ENCODE measurements at places on chromosomes 5 and 9.

DNA sequence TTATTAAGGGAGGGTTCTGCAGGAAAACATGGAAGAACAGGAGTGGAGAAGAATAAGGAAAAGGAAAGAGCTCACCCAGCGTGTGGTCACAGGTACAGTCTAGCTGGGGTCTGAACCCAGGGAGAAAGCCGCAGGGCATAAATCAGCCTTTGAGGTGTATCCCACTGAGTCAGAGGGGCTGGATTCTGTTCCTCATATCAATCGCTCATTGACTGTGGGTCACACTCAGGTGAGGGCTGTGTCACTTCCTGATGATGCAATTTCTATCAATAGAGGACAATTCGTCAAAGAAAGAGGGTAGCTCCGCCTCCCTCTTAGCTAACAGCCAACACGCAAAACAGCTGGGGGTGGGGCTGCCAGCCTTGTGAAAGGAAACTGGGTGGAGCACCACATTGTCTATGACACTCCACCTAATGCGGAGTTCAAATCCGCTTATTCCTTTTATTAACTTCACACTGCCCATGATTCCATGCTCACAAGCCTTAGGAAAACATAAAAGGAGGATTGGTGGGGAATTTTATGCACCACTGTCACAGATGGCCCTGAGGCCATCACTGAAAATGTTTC is 176.2 kb downstream of the ICE1 start:
- no peak for DNase-seq

DNA sequence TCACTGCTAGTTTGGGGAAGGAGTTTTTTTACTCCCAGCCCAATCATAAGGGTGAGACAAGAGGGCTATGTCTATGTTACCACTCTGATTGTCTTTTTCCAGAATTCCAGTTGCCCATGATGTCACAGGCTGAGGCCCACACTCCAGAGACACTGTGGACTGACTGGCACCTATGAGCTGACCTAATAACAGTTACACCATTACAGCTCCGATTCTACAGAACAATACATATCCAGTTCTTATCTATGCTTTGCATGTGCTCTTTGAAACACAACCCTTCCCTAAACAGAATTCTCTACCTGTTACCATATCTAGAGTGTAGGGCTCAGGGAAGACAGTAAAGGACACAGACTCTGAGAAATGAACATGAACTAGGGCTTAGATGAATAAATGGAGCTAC is 45.7 kb upstream of the ALDOB start:
- no peak for DNase-seq

DNA sequence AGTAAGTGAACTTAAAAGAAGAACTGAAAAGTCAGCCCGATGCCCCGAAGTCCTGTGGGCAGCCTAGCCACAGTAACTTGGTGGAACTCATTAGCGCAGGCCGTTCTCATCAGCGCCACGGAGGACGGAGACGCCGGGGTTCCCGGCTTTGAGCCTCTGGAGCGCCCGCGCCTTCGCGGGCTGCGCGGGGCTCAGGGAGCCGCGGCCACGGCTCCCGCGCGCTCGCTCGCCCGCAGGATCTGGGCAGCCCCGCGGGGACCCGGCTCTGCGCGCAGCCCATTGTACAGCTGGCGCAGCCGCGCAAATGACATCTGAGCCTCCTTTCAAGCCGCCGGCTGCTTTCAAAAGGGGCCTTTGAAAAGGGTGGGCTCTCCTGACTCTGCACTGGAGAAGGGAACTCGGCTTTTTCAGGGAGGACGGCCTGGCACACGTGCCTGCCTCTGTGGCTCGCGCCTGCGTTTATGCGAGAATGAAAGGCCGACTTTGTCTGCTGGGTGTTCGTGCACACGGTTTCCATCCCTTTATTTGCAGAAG is 40.7 kb downstream of the TLR4 start:
- DNase-seq = no peak

DNA sequence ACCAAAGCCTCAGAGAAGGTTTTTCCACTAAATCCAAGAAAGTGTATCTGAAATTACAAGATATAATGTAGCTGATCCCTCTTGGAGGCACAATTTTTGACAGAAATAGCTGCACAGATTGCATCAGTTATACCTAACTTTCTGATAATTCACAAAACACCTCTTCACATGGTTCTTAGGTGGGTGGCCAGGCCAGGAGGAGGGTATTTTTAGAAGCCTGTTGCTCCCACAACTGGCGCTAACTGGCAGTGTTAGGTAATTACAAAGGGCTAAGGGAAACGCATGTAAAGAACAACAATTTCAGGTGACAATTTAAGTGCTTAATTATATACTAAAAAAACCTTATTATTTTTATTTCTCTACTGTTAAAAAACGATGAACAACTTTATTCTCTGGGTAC is 247.9 kb downstream of the BNC2 start:
- DNase-seq = no peak

DNA sequence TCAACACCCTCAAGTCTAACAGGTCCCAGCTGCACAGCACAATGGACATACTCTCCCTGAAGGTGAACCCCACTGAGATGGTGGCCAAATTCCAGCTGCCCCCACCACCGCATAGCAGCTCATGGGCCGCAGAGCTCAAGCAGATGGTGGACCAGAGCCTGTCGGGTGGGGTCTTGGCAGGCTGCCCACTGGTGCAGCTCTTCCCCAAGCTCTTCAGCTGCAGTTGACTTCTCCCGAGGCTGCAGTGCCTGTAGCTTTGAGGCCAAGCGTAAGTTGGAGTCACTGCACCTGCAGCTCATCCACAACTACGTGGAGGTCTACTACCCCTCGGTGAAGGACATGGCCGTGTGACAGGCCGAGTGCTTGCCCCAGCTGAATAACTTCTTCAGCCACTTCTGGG is 56.6 kb upstream of the SPTLC1 start:
- DNase-seq = no peak

DNA sequence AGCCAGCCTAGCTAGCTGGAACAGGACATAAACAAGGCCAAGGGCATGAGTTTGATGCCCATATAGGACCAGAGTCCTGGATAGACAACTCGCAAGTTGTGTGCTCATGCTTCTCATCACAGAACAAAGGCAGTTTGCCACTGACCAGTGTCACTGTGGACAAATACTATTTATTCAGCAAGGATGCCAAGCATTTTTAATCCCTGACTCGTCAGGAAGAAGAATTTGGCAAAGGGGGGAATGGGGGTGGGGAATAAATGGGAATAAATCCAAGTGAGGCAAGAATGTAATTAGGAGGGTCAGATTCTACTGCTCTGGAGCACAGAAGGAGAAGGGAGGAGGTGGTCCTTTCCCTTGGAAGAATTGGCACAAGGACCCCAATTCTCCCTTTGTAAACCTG is 46.8 kb upstream of the ANKRD55 start:
- no peak for DNase-seq

GRCh38 chr5:40202814-40203440 is 476.8 kb upstream of the PTGER4 start:
- no peak for DNase-seq

- no peak for DNase-seq
Observed at GRCh38 chr9:100775912-100776311, 198.0 kb downstream of the CAVIN4 start.

GRCh38 chr9:129885018-129885669 is 49.9 kb downstream of the USP20 start:
- peak; percentile 58 for DNase-seq

DNA sequence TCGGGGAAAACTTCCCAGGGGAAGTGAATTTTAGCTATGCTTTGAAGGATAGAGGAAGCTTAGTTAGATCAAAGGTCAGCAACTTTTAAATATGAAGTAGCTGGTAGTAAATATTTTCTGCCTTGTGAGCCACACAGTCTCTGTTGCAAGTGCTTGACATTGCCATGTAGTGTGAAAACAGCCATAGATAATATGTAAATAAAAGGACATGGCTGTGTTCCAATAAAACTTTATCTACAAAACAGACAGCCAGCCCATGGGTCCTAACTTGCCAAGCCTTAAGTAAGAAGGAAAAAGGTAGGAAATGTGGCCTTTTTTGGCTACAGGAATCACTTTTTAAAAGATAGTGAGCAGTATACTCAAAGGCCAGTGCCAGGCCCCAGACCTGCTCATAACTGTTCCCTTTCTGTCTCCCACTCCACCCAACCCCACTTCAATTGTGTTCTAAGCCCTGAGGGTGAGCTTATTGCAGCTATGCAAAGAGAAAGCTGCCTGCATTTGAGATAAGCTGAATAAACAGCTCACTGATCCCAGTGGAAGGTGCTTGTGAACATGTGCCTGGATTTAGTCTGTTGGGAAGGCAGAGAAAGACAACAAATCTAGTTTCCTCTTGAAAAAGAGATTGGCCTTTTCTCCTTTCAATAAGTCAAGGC is 113.0 kb upstream of the TRIM32 start:
- DNase-seq = no peak

DNA sequence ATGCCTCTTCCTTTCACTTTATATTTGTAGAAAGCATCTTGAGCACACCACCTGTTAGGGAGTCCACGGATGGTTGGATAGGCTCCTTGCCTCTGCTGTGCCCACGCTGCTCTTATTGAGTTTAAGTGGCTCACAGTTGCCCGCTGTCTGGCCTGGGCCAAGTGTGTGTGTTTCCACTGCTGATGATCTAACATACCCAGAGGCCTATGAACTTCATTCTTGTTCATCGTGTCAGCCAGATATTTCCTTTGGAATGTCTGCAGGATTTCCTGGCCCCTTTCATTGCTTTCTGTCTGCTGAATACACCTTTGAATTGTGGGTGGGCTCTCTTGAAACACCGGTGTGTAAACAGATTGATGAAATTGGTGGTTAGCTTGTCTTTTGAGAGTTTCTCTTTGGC is 46.6 kb downstream of the MVB12B start:
- no peak for DNase-seq

DNA sequence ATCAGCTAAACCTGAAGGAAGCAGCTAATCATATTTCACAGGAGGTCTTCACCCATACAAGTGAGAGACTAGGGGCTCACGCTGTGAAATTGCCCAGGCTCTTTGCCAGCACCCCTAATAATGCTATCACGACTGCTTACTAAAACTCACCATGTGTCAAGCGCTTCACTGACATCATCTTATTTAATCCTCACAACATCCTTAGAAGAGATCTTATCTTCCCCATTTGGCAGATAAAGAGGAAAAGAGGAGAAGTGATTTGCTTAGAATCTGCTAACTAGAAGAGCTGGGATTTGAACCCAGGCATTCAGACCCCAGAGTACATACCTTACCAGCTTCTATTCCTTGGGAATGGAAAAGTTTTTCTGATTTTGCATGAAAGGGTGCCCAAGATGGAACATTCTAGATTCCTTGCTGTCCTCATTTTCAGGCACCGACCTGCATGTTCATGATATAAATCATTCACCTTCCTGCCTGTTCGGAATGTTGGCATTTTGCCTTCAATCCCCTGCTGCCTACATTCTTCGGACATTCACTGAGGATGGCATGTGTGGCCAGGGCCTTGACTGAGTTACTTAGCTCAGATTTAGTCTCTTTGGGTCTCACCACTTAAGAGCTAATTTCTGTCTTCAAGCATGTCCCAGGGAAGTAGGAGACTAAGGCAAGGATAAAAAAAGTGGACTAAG is 88.1 kb downstream of the SH3TC2 start:
- DNase-seq = no peak

DNA sequence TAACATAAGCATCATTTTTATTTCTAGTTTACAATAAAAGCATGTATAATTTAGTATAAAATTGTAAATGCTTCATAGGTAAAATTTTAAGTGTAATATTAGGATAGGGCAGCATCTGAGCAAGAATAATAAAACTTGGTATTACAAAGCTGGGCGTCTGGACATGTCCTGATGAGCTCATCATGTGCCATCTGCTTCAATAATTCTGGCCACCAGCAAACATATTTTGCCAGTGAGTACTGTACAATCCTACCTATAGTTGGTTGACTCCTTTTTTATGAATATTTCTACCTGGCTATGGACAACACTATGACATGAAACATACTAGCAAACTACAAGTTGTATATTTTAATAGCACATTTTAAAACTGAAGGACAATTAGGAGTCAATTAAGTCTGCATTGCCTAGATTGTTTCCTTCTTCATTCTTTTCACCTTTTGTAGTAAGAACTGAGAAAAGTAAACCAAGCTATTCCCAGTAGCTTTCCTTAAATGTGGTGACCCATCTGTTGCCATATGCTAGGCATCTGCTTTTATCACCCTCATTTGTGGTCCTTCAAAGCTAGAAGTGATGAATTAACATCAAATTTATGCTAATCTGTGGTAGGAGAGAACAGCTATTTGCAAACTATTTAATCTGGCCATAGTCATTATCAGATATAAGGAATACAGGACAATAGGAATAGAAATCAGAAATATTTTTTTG is 23.4 kb downstream of the LURAP1L start:
- DNase-seq = no peak

GRCh38 chr5:154275566-154275965 is 85.0 kb downstream of the GALNT10 start:
- DNase-seq = no peak

- no peak for DNase-seq
Observed at GRCh38 chr5:82749461-82749820, 327.8 kb downstream of the TMEM167A start.

GRCh38 chr5:135039271-135040033 is 5.4 kb upstream of the PITX1 start:
- no peak for DNase-seq

GRCh38 chr5:84550222-84550621 is 165.5 kb upstream of the EDIL3 start:
- DNase-seq = no peak

DNA sequence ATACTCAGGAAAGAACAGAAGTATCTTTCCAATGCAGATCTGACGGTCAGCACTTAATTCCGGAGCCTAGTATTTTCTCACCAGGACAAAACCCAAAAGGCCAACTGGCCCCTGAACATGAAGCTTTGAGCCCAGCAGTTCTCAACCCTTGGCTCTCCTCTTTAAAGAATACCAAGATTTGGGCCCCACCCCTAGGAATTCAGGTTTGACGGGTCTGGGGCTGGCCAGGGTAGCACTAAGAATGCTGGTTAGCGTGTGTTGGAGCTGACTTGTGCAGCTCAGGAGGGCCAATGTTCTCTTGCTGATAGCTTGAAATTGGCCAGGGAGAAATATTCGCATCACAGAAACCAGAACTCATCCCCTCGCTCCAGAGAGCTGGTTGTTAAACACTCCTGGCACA is 88.3 kb upstream of the PTCH1 start:
- no peak for DNase-seq

DNA sequence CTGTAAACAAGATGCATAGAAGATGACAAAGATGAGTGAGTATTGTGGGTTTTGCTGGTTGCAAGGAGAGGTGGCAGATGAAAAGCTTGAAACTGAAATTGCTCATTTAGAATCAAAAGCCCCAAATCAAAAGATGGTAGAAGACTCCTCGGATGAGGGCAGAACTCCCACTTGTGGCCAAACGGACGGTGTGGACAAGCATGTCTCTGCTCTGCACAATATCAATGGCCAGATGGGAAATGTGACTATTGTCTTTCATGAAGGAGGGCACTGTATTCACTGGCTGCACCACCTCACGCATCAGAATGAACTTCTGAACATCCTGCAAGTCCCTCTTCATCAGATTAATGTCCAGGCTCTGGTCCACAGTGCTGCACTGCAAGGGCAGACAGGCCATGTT is 541.7 kb downstream of the MTRR start:
- no peak for DNase-seq

- DNase-seq = no peak
Observed at GRCh38 chr5:148898413-148899075, 72.1 kb downstream of the ADRB2 start.
